ENCODE measurements at places on chromosomes 13 and 19.

GRCh38 chr13:43785261-43785649, 1.5 kb downstream of the ENOX1 start:
- no peak for DNase-seq

DNA sequence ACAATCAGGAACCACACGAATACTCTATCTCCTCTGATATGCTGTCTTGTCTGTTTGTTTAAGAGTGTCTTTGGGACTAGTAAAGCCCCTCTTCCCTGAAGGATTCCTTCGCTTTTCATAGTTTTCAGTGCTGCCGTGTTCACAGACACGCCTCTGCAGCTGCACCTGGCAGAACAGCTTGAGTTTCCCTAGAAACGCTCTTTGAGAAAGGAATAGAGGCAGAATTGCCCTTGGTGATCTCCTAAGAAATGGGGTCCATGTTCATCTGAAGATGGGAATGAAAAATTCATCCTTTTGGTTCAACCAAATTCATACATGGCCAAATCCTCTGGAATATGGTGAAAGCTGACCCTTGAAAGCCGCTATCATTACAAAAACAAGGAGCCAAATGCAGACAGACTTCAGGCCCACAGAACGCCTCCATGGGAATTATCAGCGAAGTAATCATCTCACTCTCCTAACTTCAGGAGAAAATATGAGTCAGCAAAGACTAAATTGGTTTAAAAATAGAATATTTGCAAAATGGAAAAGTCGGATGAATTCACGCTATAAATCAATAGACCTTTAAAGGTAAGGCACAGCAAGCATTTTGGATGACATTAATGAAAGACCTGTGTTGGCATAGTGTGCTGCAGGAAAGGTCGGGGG, 5.5 kb downstream of the SACS start:
- no peak for DNase-seq

- no peak for DNase-seq
These were observed 454 bp downstream of the BLVRB start for GRCh38 chr19:40465025-40465556.

DNA sequence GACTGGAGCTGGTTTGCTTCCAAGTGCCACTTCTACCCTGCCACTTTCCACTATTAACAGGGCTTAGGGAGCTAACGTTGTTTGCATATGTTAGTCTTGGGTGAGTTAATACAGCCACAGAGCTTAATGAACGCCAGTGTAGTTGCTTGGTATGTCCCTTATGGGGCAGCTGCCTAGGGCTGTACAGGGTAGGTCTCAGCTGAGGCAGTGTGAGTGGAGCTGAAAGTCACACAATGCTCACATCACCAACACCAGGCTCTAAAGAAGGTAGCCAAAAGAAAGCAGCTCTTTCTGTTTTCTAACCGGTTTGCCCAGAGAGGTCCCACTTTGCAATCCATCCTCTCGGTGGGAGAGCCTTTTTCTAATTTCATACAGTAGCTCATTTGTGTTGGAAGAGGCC, 186.2 kb downstream of the RGCC start:
- no peak for DNase-seq

- DNase-seq = no peak
These were observed 120.3 kb upstream of the SERTM1 start for GRCh38 chr13:36553491-36553890.

DNA sequence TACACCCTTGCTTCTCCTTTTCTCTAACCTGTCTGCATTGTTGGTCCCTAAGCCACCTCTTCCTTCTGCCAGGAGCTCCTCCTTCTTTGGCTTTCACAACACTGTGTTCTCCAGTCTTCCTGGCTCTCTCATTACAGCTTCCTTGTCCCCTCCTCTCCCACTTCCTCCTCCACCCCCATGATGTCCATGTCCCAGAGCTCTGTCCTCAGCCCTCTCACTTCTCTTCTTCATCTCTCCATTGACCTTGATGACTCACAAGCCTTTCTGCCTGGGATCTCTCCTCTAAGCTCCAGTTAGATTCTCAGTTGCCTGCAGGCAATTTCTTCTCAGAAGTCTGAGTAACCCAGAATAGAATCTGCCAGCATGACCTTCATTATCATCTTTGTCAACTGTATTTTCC, 100.3 kb upstream of the WASF3 start:
- no peak for DNase-seq

DNA sequence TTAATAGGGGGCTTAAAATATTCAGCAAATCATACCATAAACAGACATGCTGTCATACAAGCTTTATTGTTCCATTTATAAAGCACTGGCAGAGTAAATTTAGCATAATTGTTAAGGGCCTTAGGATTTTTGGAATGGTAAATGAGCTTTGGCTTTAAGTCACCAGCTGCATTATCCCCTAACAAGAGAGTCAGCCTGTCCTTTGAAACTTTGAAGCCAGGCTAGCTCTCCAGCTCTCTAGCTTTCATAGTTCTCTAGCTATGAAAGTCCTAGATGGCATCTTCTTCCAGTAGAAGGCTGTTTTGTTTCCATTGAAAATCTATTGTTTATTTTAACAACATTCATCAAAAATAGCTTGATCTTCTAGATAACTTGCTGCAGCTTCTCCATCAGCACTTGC, 420.8 kb upstream of the GPC6 start:
- no peak for DNase-seq

GRCh38 chr19:16336571-16336970, 11.9 kb downstream of the KLF2 start:
- DNase-seq = no peak

Data from activated effector memory CD4-positive, alpha-beta T cell treated with Interleukin-2 at 50 U/mL for 16 hours (primary cell).